ENCODE measurements at places on chromosomes 7 and 10.

GRCh38 chr7:138975343-138976104 is 5.7 kb downstream of the KIAA1549 start:
- DNase-seq = peak; percentile 36

GRCh38 chr7:109126404-109127050 is 556.9 kb downstream of the DNAJB9 start:
- DNase-seq = no peak

GRCh38 chr10:119306514-119306951 is 99.2 kb downstream of the GRK5 start:
- DNase-seq = no peak

DNA sequence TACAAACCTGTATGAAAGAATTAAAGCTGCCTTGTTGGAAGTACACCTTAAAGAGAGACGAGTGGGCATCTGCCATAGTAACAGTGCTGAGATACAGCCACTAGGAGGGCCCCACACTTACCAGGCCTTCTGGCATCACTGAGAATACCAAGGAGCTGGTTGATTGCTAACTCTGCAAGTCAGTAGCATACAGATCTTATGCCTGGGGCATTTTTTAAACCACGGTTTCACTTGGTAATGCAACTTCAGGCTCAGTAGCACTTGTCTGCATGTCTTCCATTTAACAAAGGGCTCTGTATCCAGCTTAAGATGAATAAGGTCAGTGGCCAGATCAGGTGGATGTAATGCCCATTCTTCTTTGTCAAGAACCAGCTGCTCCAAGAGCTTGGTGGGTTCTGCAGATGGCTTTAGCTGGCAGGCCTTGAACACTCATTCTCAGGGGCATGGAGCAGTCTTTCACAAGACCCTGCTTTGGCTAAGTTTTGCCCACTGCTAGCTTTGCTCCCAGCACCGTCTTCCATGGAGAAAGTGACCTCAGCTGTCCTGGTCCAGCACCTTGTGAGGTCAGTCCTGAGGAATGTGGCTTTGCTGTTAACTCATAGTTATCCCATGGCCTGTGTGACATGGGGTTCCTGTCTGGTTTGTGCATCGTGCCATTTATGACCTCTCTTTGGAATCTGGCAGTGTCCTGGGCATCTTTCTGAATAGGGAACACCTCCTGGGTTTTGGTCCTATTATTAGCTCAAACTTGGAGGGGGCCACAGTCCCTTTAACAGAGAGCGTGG is 68.1 kb downstream of the BMPER start:
- DNase-seq = no peak

DNA sequence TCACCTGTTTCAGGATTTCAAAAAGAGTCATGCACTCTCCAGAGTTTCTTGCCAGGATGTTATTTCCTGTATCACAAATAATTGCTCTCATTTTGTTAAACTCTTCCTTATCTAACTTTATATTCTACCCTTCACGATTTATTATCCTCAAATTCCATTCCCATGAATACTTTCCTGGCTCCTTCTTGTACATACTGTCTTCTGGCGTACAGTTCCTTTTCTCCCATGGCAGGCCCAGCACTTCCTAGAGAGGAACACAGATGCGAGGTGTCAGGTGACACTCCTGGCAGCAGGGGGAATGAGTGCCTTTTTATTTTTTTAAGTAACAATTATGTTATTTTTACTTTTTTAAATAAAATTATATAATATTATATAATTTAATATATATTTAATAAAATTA is 411.9 kb downstream of the TFEC start:
- no peak for DNase-seq

DNA sequence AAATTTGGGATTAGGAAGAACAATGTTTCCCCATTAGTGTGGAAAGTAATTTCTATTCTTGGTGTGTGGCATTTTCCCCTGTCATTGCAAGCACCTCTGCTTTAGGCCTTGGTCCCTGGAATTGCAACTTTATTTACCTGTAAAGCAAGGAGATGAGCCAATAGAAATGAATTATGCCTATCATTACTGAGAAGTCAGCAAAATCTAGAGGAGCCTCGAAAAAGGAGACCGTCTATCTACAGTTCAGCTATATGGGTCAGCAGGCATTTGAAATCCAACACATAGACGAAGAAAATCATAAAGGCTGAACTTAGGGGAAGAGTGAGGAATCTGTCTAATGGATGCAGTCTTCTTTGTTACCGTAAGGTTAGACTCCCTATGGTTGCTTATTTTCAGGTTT is 161.1 kb downstream of the CCDC71L start:
- no peak for DNase-seq

DNA sequence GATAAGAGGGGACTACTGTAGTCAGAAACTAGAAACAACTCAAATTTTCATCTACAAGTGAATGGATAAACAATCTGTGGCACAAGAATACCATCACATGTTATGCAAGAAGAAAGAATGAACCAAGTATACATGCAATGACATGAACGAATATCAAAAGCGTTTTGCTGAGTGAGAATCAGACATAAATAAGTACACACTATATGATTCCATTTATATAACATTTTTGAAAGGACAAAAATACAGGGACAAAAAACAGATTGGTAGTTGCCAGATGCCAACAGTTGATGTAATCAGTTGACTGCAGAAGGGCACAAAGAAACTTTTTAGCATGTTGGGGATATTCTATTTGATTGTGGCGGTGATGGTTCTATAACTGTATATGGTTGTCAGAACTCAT is 33.6 kb downstream of the CTNNA3 start:
- DNase-seq = no peak

DNA sequence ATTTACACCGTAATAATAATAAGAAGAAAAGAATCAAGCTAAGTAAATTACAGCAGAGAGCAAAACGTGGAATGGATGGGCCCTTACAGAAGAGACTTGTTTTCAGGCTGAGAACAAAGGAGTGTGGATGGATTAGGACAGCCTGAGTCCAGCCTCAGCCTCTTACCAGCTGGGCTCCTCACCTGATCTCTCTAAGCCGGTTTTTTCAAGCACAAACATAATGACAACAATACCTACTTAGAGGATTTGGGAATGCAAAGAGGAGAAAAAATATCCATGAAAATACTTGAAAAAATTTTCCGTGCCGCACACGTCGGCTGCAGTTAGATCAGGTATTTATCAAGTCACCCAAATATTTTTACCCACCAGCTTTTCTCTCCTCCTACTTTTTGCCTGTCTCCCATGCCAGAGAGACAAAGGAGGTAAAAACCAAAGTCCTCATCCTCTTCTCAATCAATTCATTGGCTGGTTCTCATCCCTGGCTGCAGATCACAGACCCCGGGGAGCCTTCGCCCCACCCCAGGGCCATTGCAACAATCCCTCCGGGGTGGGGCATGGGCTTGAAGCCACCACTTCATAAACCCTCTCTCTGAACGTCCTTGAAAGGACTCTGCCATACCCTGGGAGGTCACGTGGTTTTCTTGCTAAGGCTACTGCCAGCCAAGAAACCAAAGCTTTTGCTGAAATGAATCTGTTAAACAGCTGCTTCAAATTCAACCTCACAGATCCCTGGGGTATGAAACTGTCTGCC is 29.7 kb upstream of the GTF2I start:
- peak; percentile 92 for DNase-seq

DNA sequence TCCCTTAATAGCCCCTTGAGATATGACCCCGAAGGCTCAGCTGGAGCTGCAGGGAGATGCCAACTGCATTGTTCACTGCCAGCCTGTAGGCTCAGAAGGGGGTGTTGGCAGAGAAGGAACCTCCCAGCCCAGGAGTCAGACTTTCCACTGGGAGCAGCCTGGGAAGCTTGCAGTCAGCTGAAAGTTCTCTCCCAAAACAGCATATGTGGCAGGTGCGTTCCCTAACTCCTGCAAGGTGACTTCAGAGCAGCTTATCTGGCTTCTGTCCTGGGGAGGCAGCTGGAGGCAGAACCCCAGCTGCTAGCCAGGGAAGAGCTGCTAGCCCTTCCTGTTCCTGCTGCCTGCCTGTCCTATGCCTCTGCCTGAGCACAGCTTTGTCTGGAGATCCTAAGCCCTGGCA is 8.1 kb downstream of the SFTPA2 start:
- DNase-seq = no peak

DNA sequence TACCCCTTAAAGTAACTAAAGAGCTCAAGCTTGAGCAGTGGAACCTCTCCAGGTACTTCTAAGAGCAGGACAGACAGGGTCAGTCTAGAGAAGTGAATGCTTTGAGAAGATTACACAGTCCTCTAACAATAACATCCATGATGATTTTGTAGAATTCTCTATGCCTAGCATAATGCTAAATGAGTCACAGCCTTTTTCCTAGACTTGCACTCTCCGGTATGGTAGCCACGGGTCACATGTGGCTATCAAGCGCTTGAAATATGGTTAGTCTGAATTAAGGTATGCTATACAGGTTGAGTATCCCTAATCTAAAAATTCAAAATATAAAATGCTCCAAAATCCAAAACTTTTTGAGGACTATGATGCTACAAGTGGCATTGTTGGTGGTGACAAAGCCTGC is 166.6 kb upstream of the MKLN1 start:
- no peak for DNase-seq

GRCh38 chr10:13792006-13792405 is 205.2 kb downstream of the PRPF18 start:
- peak; percentile 49 for DNase-seq

DNA sequence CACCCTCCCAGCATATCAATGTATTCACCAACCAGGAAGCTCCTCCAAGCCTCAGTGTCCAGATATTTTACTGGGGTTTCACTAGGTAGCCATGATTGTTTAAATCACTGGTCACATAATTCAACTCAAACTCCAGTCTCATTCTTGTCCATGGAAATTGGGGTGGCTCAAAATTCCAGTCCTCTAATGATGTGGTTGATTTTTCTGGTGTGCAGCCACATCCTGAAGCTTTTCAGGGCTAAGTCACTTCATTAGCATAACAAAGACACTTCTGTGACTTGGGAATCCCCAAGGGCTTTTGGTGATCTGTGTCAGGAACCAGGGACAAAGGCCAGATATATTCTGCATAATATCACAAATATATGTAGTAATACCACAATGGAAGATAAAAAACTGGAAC is 786.9 kb upstream of the IGFBP3 start:
- no peak for DNase-seq

DNA sequence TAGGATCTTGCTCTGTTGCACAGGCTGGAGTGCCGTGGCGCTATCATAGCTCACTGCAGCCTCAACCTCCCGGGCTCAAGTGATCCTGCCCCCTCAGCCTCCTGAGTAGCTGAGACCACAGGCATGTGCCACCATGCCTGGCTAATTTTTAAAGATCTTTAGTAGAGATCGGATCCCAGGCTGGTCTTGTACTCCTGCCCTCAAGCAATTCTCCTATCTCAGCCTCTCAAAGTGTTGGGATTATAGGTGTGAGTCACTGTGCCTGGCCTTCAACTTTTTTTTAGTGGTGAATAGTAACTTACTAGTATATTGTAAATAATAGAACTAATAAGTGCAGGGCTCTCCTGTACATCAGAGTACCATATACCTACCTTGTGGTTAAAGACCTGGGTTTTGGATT is 52.1 kb upstream of the LMTK2 start:
- DNase-seq = no peak

GRCh38 chr7:12643644-12644043 is 43.8 kb upstream of the ARL4A start:
- no peak for DNase-seq

- no peak for DNase-seq
Measured at GRCh38 chr7:22219739-22220493, 137.0 kb downstream of the RAPGEF5 start.

DNA sequence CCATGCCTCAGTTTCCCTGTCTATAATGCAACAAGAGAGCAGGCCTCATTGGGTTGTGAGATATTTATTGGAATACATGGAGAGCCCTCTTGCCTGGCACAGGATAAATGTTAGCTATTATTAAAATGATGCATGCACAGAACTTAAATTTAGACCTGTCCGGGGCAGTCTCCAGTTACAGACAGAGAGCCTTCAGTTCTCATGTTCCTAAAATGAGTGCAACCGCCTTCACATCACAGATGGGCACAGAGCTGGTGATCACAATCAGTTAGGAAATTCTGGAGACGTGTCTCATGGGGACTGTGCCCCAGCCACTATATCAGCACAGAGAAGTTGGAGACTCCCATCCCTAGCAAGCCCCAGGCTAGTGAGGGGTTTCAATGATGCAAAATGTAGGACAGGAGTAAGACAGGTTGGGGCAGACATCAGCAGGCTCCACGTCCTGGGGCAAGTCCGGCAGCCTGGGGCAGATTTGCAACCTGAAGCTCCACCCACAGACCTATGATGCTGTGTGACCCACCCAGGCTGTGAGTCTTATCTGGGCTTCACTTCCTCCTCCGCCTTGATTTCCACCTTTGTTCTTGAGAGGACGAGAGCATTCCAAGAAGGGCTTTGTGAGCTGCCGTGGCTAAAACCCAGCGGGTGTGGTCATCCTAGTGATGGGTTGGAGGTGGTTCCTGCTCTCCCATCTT is 49.4 kb downstream of the CXCL12 start:
- no peak for DNase-seq

GRCh38 chr10:91785830-91786229 is 12.4 kb upstream of the TNKS2 start:
- no peak for DNase-seq

DNA sequence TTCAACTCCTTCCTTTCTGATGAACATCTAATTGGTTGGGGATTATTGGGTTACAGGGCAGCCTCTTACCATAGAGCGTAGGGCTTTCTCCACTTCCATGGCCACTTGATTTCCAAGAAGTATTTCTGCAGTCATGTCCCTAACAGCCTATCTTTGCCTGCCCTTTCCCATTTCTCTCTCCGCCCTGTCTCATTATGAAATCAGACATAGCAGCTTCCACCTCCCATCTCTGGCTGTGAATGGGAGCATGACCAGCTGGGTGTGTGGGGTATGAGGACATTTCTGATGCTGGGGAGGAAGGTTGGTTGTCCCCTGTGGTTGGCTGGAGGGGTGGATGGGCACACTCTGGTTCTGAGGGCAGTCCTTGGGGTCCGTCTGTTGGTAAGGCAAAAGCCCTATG is 41.2 kb downstream of the ADCYAP1R1 start:
- no peak for DNase-seq

DNA sequence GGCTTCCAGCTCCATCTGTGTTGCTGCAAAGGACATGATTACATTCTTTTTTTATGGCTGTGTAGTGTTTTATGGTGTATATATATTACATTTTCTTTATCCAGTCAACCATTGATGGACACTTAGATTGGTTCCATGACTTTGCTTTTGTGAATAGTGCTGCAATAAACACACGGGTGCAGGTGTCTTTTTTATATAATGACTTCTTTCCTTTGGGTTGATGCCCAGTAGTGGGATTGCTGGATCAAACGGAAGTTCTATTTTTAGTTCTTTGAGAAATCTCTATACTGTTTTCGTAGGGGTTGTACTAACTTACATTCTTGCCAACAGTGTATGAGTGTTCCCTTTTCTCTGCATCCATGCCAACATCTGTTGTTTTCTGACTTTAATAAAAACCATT is 189.7 kb downstream of the ACTR3B start:
- DNase-seq = peak; percentile 23

- DNase-seq = no peak
Measured at GRCh38 chr10:87622314-87623004, 37.2 kb upstream of the PAPSS2 start.

Measured in NCI-H1105 treated with DMSO at 0.1 percent for 48 hours (cell line).